Stimulated activated CD4-positive, alpha-beta T cell treated with anti-CD3 and anti-CD28 coated beads, Interleukin-4, amount 100 ng/mL, for 1 hour (primary cell): ENCODE measurements at places on chromosomes 2 and 18.

DNA sequence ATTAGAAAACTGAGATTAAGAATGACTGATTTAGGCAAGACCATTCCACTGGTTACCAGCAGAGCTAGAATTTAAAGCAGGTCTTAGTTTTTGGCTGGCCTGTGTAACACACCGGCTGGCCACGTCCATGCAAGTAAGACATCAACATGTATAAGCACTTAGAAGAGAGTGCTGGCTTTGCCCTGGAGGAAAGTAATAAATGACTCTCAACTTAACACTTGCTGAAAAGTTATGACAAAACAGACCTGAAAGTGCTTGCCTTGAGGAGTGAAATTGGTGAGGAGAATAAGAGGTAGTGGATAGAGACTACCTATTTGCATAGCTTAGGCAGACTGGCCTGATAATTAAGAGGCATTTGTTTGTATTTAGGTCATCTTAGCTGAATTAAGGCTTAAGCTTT, 165.7 kb upstream of the KCNJ3 start:
- no peak for DNase-seq

DNA sequence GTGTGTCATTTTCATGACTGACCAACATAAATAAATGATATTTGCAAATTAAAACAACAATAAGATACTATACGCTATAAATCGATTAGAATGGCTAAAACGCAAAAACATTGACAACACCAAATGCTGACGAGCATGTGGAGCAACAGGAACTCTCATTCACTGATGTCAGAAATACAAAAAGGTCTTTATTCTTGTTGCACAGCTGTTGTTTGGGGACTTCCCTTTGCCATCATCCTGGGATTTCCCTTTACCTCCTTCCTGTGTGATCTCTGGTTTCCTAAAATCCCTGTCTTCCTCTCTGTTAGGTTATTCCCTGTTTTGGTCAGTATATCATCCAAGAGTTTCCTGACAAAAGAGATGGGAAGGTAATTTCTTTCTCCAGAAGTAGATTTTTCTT, 66.0 kb downstream of the NOL10 start:
- no peak for DNase-seq

DNA sequence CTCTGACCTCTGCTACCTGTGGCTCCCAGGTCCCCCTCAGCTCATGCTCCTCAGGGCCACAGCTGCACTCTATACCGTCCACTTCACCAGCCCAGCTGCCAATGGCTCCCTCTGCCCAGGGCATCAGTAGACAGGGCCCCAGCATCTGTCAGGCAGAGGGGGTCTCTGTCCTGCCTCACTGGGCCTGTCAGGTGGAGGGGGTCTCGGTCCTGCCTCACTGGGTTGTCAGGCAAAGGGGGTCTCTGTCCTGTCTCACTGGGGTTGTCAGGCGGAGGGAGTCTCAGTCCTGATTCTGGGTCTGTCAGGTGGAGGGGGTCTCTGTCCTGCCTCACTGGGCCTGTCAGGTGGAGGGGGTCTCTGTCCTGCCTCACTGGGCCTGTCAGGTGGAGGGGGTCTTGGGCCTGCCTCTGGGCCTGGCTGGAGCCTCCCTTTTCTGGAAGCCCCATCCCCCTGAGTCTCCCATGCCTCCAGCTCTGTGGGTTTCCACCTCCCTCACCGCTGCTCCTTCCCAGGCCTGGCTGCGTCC, 19.9 kb downstream of the SNORC start:
- no peak for DNase-seq

DNA sequence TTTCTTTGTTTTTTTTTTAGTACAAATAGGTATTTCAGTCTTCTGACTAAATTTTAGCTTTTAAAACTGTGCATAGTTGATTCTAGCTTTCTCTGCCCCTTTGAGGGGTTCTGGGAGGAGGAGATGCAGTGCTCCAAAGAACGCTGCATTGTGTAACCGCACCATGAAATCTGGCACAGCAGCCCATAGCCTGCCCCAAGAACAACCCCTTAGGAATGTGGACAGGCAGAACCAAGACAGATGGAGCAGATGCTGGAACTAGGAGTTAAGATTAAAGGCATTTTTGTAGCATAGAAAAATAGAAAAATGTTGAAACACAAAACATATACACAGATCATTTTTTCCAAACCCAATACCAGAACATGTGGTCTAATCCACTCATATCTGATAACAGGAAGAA, 187.5 kb downstream of the SCG2 start:
- DNase-seq, result no peak

- DNase-seq, result no peak
Measured at GRCh38 chr18:54386043-54386442, 28.3 kb downstream of the C18orf54 start.

- DNase-seq, result no peak
Measured at GRCh38 chr2:31812051-31812798, 198.6 kb downstream of the MEMO1 start.
